EH (cell line): ENCODE measurements at places on chromosomes 11 and 22.

- no peak for DNase-seq
Observed at GRCh38 chr11:24574461-24574860, 77.6 kb downstream of the LUZP2 start.

GRCh38 chr11:26703411-26704191 is 18.3 kb downstream of the SLC5A12 start:
- DNase-seq = no peak

DNA sequence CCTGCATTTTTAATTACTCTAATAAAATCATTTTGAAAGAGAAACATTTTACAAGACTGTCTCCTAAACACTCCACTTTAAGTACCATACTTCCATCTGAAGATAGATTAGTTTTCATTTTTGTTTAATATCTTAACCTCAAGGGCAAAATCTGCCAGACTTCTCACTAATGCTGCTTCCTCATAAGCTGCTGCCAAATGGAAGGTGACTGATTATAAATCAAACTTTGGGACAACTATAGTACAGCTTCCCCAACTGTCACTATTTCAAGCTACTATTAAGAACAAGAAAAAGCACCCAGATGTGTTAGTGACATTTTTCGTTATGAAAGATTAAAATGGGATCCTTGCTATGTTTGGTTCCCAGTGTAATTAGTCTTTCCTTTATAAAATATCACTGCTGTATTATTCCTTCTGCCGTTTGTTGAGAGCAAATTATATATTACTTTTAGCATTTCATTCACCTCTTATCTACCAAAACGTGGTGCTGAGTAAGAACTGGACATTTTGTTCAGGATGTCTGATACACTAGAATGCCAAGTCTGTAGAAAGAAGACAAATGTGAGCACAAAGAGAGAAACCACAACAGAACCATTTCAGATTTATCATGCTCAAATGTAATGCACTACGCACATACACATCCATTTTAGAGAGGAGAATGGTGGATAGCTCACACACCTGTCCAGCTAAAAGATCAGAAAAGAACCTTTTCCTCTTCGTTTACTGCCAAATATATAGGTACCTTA is 312.2 kb upstream of the C11orf87 start:
- no peak for DNase-seq

DNA sequence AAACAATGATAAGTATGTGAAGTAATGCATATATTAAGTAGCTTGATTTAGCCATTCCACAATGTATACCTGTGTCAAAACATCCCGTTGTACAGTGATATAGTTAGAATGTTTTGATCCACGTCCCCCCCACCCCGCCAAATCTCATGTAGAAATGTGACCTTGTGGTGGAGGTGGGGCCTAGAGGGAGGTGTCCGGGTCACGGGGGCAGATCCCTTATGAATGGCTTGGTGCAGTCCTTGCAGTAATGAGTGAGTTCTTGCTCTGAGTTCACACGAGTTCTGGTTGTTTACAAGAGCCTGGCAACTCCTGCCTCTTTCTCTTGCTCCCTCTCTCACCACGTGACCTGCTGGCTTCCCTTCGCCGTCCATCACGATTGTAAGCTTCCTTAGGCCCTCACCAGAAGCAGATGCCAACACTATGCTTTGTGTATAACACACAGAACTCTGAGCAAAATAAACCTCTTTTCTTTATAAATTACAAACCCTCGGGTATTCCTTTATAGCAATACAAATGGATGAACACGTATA is 41.6 kb downstream of the FANCF start:
- DNase-seq = no peak

DNA sequence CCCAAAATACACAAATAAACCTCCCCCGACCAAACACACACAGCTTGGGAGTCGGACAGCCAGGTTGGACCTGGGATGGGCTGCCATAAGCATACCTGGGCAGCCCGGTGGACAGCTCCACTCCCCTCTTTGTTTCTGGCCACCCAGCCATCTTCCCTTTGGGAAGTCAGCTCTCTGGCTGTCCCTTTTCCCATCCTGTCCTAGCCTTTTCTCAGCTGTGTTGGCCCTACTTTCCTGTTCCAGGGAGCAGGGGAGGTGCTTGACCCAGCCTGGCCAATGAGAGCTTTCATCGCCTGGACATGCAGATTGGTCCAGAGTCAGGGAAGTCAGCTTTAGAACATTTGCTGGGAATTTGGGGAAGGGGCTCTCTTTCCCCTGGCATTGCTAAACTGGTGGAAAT is 68.7 kb upstream of the NECTIN1 start:
- DNase-seq = no peak

GRCh38 chr11:57638811-57639320 is 10.8 kb downstream of the YPEL4 start:
- no peak for DNase-seq

GRCh38 chr22:22711532-22711913 is 67.1 kb downstream of the GGTLC2 start:
- no peak for DNase-seq

GRCh38 chr11:124977006-124977405 is 23.0 kb downstream of the CCDC15 start:
- no peak for DNase-seq

- DNase-seq = peak; percentile 57
Observed at GRCh38 chr11:82776377-82776776, 42.7 kb upstream of the FAM181B start.

GRCh38 chr22:36180038-36180880 is 19.7 kb upstream of the APOL3 start:
- peak; percentile 78 for DNase-seq

- DNase-seq = no peak
Observed at GRCh38 chr11:79150320-79150719, 290.5 kb downstream of the TENM4 start.

DNA sequence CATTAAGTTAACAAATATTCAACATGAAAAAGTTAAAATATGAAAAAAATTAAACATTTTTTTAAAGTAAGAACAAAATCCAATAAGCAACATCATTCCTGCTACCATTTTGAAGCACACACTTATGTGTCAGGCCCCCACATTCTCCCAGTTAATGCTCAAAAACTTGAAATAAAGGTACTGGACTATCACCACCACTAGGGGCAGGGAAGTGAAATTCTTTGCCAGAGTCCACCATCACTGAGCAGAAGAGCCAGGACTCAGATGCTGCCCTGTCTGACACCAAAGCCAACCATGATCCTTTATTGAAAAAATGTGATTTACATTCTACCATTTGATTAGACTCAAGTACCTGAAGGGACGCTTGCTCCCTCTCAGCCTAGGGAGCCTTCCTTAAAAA is 39.1 kb downstream of the PITPNB start:
- DNase-seq = peak; percentile 61

DNA sequence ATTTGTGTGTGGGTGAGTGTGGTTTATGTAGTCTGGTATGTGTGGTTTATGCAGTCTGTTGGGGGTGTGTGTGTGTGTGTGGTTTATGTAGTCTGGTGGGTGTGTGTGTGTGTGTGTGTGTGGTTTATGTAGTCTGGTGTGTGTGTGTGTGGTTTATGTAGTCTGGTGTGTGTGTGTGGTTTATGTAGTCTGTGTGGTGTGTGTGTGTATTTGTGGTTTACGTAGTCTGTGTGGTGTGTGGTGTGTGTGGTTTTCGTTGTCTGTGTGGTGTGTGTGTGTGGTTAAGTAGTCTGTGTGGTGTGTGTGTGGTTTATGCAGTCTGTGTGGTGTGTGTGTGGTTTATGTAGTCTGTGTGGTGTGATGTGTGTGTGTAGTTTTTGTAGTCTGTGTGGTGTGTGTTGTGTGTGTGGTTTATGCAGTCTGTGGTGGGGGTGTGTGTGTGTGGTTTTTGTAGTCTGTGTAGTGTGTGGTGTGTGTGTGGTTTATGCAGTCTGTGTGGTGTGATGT is 26.2 kb upstream of the PARVG start:
- DNase-seq = peak; percentile 18

GRCh38 chr22:42780070-42780540 is 59.4 kb upstream of the A4GALT start:
- peak; percentile 90 for DNase-seq

DNA sequence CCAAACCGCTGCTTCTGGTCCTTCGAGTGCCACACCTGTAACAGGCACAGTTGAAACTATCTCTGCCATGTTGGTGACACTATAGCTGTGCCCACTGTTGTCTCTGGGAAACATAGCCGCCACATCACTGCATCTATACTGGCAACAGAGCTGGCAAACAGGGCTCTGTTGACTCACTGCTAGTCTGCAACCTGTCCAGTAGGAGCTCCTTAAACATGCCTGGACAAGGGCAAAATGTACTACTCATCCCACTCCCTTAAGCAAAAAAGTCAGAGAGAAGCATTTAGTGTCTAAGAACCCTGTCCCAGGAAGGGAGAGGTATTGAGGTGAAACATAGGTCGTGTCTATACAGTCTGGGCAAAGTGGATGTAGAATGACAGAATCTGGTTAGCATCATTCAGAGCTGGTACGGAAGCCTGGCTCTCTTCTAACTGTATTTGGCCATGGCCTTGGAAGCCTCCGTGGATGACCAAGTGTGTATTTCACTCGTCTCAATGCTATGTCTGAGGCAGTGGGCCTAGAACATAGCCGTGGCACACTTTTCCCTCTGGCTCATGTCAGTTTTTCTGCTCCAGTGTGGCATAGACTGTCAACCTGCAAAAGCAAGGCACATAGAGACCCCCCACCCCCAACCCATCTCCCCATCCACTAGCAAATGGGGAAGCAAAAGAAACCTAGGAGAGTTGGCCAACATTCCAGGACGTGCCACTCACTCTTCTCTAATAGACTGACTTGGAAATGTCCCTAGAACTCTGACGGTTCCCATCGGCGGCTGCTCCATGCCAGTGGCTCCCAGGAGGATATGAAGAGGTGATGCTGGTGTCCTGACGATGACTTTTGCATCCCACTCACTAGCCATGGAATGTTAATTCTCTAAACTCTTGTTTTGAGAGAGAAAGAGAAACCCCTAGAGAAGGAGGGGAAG is 21.4 kb upstream of the PISD start:
- peak; percentile 14 for DNase-seq

DNA sequence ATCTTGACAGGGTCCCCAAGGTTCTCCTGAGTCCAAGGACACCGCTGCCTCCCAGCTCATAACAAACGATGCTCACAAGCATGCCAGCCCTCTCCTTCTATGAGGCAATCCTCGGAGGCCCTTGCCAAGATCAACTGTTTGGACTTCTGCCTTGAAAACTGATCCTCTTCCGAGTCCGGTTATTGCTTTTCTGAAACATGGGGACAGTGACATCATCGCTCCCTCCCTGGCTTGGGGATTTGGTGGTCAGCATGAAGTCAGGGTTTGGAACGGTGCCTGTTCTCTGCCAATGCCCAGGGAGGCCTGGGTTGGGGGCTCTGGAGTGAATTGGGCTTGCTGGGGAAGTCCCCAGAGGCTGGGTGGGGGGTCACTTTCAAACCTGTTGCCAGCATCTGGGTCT is 149.3 kb downstream of the FBXO7 start:
- peak; percentile 94 for DNase-seq

DNA sequence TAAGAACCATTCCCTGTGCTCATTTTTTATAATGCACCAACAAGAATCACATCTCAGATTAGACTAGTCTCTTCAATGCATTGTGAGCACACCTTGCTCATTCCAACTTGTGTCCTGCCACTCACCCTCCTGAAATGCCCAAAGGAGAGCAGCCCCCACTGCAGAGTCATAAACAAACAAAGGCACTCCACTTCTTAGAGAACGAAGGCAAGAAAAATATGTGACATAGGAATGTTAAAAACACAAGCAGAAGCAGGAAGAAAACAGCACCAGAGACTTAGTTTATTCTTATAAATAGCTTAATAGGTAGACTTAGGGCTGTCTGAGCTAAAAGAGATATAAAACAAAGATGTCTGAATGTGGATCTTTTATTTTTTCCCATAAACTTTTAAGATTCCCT is 57.2 kb downstream of the GUCY1A2 start:
- no peak for DNase-seq

- peak; percentile 54 for DNase-seq
Observed at GRCh38 chr11:86606836-86607481, 65.5 kb downstream of the ME3 start.

GRCh38 chr11:86672007-86672621 is at the start of gene ME3:
Gene ME3, minus strand, starts transcription at chr11:86672616.
- peak; percentile 60 for DNase-seq

GRCh38 chr11:17773674-17774073 is 39.1 kb downstream of the KCNC1 start:
- DNase-seq = no peak

DNA sequence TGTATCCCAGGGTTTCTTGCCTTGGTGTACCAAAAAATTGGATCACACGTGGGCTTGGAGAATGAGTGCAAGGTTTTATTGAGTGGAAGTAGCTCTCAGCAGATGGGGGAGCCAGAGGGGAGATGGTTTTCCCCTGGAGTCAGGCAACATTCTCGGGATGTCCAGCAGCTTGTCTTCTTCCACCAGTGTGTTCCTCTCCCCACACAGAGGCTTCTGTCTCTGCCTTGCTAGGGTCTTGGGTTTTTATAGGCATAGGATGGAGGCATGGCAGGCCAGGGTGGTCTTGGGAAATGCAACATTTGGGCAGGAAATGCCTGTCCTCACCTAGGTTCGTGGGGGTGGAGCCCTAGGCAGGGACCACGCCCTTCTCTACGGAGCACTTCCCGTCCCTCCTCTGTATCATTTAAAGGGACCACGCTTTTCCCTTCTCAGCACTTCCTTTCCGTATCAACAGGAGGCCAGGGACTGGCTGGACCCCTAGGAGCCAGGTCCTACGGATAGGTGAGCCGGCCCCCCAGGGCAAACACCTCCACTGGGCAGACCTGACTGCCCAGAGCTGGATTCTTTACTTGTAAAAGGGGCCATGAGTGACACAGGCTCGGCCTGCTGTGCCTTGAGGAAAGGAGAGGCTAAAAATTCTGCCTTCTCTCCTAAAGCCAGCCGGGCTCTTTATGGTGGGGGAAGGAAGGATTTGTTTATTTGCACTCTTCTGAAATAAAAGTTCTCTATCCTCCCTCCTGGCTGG is 55.3 kb upstream of the CCDC188 start:
- DNase-seq = peak; percentile 77

- no peak for DNase-seq
Observed at GRCh38 chr11:120704256-120704750, 192.8 kb downstream of the GRIK4 start.

DNA sequence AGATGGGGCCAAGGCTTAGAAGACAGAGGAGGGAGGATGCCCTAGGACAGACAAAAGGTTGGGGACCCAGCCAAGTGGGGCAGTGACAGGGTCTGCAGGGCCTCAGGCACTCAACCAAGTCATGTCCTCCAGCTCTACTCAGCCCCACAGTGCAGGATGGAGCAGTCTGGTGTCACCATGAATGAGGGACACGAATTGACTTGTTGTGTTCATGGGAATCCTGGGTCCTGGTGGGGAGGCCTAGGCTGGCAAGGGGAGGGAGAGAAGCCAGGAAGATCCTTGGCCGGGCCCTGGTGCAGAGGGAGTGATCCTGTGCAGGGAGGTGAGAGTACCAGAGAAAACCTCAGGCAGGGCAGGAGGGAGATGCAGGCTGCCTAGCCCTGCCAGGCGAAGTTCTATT is 12.0 kb downstream of the P2RY6 start:
- no peak for DNase-seq

DNA sequence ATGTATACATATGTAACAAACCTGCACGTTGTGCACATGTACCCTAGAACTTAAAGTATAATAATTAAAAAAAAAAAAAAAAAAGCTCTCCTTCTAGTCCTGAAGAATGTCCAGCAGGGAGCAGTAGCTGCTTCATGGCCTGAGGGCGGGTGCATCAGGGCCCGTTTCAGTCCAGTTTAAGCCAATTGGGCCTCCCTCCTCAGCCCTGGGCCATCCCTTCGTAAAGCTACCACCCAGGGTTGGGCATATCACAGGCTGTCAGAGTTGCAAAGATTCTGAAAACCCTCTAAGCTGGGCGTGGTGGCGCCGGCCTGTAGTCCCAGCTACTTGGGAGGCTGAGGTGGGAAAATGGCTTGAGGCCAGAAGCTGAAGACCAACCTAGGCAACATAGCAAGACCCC is 5.4 kb downstream of the TMPRSS13 start:
- DNase-seq = peak; percentile 3

GRCh38 chr22:32796865-32797573 is 4.5 kb upstream of the TIMP3 start:
- peak; percentile 83 for DNase-seq
